ENCODE measurements at places on chromosomes 12 and 14.

DNA sequence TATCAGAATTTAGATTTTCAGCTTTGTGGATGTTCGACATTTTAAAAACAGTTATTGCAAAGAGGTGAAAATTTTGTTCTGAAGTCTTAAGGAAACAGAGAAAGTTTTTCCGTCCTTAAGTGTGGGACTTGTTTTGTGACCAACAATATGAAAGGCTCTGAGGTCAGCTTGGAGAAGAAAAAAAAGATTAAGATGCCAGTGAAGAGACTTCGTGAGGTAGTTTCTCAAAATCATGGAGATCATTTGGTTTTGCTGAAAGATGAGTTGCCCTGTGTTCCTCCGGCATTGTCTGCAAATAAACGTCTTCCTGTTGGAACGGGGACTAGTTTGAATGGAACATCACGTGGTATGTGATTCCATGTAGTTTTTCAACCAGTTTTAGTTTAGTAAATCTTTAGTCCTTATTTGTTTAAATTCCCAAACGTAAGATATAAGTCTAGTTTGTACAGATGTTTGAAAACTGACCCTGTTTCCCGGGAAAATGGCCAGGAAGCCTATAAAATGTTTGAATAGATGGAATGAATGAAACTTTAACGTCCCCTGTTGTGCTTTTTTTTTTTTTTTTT, 682 bp downstream of the KIAA0586 start:
- no peak for DNase-seq

GRCh38 chr12:115294453-115295133, 610.6 kb upstream of the TBX3 start:
- DNase-seq = no peak

- no peak for DNase-seq
These were observed 54.7 kb downstream of the FRS2 start for GRCh38 chr12:69524755-69525469.

- no peak for DNase-seq
These were observed 11.4 kb downstream of the CLECL1 start for GRCh38 chr12:9721394-9722092.

GRCh38 chr14:65927931-65928356, 515.4 kb downstream of the FUT8 start:
- no peak for DNase-seq

DNA sequence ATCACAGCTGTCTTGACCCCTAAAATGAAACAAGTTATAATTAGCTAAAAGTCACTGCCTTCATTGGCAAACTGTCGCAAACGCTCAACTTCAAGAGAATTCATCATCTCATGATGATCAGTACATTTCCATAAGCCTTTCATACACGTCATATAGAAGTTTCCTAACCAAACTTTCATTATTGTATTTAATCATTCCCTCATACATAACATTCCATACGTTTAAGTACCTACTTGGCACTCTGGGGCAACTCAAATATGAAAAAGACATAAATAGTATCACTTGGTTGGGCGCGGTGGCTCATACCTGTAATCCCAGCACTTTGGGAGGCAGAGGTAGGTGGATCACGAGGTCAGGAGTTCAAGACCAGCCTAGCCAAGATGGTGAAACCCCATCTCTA, 12.4 kb upstream of the PPP2R5E start:
- no peak for DNase-seq

GRCh38 chr14:100670017-100670752, 56.5 kb upstream of the DLK1 start:
- no peak for DNase-seq

- DNase-seq = no peak
These were observed 4.8 kb upstream of the ING4 start for GRCh38 chr12:6667559-6668210.

DNA sequence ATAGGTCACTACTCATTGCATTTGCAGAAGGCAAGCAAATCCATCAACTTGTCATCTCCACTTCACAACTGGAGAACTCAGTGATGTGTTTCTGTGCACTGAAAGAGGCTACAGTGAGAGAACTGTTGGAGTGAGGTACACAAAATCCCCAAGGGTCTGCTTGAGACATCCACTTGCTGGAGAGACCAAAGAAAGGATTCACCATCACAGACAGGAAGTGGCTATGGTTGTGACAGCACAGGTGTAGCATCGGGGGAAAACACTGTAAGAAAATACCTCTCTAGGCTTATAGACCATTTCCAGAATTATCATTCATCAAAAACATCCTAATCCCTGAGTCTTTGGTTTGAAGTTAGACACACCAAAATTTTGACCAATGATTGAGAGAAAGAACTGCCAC, 201.3 kb upstream of the OR4E1 start:
- no peak for DNase-seq

GRCh38 chr12:21939435-21939834, 1.8 kb downstream of the ABCC9 start:
- DNase-seq = no peak

DNA sequence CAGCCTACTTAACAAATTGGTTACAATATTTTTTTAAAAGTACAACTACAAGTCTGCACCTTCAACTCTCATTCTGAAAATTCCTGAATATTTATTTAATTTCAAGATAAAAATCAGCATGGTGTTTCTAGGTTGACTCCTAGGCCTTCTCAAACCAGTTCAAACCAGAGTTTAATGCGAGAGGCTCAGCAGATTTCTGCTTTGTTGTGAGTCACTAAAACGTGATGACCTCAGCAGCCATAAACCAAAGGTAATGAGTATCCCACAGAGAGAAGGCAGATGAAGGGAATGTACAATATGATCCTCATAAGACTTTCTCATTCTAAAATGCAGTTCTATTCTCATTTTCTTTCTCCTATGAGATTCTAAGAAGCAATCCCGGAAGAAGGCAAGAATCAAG, 1.5 kb downstream of the PRDM4 start:
- peak; percentile 85 for DNase-seq

DNA sequence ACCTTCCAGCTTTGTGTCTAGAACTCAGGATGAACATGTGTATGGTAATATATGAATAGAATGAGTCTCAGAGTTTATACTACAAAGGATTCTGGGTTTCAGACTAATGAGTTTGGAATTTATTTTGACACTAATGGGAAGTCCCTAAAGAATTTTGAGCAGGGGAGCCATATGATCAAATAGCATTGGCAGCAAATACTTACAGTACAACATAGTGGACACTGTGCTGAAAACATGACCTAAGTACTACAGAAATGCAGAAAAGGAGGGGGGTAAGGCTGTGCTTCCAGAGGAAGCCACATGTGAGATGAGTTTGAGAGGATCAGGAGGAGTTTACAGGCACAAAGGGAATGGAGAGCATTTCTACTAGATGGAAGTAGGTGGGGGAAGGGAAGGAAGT, 225.8 kb downstream of the C12orf42 start:
- DNase-seq = no peak

- DNase-seq = no peak
These were observed 678 bp downstream of the TRMT61A start for GRCh38 chr14:103529383-103530365.
